ENCODE measurements at places on chromosomes 1 and 21. TPM values are rescaled to one million over a fixed set of nuclear protein-coding genes. Genes with fewer than 3 reads are reported as not detected.

The PLA2G2F gene
- not detected for total RNA-seq

The AGO1 gene
- 21.3 TPM for total RNA-seq

GRCh38 chr1:49333906-49334305 is 557.2 kb upstream of the BEND5 start:
- no peak for DNase-seq

DNA sequence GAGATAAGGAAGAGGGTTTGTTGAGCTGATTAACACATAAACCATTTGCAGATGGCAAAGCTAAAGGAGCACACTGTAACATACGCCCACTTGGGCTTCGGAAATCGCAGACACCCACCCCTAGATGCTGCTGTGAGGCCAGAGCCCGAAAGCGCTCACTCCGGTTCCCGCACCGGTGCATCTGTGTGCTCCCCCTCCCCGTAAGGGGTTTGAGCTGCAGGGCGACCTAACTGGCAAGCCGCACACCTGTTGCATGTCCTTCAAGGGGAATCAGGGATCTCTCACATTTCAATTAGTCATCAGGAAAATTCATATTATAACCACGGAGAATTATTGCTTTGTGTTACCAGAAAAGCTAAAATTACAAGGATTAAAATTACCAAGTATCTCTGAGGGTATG is 1.4 kb upstream of the CFH start:
- no peak for DNase-seq

The PRR9 gene
- not detected for total RNA-seq

DNA sequence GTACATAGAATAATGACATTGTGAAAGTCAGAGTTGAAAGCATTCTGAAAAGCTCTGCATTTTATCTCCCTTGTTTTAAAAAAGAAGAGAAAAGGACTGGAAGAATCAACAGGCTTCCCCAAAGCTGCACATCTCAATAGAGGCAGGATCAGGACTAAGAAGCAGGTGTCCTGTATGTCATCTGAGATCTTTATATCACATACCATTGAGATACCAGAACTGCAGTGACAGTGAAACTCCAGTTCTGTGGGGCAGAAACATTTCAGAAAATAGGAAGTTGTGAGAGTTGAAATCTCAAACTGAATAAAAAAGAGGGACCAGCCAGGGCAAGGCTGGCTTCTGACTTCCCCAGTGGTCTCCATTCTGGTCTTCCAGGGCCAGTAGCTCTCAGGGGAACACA is 33.0 kb upstream of the SH2D1B start:
- DNase-seq = no peak

DNA sequence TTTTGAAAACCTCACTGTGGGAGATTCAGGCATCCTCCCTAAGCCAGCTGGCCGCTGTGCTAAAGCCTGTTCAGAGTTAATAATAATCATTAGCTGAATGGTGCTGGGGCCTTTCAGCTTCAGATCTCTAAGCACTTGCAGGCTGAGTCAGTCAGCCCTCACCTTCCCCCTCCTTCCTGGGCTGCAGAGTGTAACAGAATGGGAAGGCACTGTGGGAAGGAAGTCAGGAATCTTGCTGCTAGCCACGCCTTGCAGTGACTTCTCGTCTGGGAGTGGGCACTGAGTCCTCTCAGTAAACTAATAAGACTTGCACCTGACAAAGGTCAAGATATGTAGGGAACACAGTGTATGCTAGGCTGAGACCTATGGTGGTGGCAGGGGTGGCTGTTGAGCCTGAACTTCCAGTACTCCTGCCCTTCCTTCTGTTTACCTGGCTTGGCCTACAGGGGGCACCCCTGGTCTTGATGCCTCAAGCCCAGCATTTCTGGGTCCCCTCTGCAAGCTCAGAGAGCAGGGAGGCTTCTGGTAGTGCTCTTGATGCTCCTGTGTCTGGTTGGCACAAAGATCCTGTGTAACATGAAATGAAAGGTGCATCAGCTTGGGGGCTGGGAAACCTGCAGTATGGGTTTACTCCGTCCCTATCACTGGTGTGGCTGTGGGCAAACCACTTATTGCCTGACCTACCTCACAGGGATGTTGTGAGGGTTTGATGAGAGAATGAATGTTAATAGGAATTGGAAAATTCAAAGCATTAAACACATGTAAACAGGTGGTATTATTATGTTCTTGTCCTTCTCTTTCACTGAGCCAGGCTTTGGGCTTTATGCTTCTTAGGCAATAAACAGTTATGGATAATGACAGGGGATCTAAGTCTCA is 6.0 kb downstream of the CYB561D1 start:
- DNase-seq = no peak

DNA sequence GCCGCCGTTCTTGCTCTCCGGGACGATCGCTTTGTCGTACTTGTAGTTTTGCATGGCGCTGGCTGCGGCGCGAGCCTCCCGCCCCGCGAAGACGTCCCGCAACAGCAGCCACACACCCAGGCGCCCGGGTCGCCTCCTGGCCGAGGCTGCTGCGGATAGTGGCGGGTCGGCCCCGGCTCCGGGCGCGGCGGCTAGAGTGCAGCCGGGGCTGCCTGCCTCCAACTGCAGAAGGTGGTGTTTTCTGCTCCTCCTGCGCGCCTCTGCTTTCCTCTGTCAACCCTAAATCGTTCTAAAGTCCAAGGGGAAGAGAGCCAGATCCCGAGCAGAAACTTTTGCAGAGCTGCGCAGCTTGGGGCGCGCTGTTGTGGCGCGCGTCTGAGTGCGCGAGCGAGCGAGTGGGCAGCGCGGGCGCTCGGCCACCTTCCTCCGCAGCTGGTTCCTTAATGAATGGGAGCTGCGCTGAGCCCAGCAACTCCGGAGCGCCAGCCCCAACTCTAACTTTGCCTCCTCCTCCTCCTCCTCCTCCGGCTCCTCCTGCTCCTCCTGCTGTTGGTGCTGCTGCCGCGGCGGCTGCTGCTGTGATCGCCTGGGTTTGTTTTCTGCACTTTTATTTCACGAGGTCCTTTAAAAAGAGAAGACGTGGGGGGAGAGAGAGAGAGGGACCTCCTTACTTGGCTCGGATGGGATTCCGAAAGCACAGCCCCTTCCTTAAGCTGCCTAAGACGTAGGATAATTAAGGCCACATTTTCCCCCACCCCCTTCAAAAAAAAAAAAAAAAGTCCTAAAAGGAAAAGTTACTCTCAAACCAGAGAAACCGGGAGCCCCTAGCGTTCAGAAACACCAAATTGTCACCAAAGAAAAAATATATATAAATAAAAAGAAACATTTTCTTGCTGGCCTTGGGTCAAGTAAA is at the start of gene PLPP3:
Gene PLPP3, minus strand, starts transcription at position 601 of the 913 bp plus-strand sequence. Its CDS starts 547 bp downstream, at position 54.
- DNase-seq = peak; percentile 51

DNA sequence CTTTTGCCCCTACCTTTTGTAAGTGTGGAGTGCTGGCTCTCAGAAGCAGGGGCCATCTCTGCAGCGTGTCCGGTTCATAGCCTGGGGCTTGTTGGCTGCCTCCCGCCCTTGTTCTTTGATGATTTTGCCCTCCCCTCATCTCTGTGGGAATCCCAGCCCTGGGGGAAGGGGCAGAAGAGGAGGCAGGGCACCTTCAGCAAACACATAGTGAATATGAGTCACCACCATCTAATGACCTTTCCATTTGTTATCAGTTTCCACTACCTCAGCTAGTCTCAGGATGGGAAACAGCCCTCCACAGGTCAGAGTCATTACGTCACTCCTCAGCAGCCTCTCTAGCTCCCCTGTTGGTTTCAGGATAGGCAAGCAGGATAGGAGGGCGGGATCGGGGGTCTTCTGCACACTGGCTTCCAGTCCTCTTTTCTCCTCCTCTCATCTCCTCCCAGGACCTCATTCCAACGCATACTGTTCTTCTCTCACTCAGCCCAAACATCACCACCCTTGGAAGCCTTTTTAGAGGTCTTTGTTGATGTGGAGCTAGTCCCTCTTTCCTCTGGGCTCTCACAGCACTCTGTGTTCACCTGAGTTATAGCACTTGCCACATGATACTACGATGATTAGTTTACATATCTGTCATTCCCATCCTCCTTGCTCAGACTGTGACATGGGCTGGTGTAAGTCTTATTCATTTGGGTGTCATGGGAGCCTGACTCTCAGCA is 15.8 kb downstream of the GADD45A start:
- no peak for DNase-seq

The LINGO4 gene
- total RNA-seq = not detected

GRCh38 chr1:182337736-182338571 is 53.6 kb downstream of the GLUL start:
- DNase-seq = no peak

The CORT gene
- not detected for total RNA-seq

The WDR64 gene
- not detected for total RNA-seq

The CENPF gene
- 4.1 TPM for total RNA-seq

The CELA2B gene
- total RNA-seq = not detected

DNA sequence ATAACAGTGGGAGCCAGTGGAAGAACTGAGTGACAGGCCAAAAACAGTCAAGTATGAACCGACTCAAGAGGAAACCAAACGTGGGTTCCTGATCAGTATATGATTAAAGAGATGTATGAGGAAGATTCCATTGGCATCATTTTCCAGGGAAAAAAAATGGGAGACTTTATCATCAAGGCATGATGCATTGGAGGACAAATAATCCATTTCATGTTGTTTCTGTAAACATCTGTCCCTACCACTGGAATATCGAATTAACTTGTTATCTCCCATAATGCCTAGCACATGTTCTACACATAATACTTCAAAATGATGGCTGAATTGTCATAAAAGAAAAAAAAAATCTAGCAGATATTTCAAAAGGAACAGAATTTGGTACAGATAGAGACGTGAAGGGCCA is 13.3 kb downstream of the FOXJ3 start:
- no peak for DNase-seq

GRCh38 chr21:46054451-46054881 is 43.4 kb upstream of the COL6A2 start:
- no peak for DNase-seq

The STYXL2 gene
- 0.12 TPM for total RNA-seq

GRCh38 chr1:72280711-72281110 is 1.6 kb downstream of the NEGR1 start:
- no peak for DNase-seq

DNA sequence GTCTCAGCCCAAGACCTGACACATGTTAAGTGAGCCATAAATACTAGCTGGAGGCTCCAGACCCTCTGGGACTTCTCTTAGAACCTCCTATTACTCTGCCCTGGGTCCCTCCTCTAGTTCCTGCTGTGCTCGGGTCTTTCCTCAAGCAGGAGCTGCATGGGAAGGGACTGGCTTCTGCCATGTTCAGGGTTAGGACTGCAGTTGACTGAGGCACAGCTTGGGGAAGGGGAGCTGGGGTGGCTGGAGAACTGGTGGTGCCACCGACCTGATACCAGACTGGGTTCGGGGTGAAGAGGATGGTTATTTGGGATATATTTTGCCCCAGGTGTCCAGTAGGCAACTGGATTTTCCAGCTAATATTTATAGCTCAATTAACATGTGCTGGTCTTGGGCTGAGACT is 15.7 kb downstream of the HYI start:
- DNase-seq = no peak

DNA sequence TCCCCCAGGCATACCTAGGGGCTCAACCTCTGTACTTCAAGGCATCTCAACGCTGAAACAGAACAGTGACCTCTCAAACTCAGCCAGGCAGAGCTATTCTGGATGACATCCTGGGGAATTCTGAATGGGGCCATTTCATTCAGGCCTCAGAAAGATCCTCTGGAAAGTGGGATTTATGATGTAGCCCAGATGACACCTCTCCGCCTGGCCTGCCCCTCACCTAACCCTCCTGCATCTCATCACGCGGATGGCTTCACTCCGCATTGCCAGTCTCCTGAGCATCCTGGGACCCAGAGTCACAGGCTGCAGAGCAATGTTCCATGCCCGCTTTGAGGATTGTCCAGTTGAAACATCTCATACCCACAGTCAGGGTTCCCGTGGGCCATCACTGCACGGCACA is 1.2 kb downstream of the SPATA46 start:
- no peak for DNase-seq

The FMOD gene
- total RNA-seq = 179 TPM

The ATP1B1 gene
- total RNA-seq = 19.9 TPM

GRCh38 chr21:15098908-15099307 is 34.1 kb upstream of the NRIP1 start:
- DNase-seq = no peak

- no peak for DNase-seq
Measured at GRCh38 chr1:171911506-171911905, 70.2 kb downstream of the DNM3 start.

DNA sequence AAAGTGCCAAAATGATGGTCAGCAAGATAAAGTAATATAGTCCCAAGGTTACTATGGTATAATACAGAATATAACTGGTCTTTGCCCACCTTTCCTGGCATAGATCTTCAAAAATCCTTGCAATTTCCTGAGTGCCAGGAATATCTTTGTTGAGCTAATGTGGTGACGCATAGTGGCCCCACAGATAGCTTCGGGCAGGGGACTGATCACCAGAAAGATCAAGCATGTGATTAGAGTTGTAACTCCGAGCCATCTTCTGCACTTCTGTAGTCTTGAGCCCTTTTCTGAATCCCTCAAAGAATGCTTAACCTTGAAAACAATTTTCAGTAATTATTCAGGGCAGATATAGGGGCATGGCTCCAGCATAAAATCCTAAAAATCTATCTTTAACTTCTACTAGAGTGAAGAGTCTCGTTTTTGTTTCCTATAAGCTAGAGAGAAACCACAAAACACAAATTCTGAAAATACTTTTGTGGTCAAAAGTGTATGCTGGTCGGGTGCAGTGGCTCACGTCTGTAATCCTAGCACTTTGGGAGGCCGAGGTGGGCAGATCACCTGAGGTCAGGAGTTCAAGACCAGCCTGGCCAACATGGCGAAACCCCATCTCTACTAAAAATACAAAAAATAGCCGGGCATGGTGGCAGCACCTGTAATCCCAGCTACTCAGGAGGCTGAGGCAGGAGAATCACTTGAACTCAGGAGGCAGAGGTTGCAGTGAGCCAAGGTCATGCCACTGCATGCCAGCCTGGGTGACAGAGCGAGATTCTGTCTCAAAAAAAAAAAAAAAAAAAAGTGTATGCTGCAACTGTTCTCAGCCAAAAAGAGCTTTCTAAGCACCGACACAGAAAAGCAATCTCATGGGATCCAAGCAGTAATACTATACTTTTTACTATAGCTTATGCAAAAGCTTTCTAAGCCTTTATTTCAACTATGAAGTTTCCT is 62.8 kb downstream of the NVL start:
- DNase-seq = no peak
